Fibroblast of gingiva (primary cell): ENCODE measurements at places on chromosomes 2 and 18.

GRCh38 chr18:78625847-78626246, 353.8 kb upstream of the SALL3 start:
- no peak for DNase-seq

- no peak for DNase-seq
These were observed 322.2 kb upstream of the DDX18 start for GRCh38 chr2:117492209-117492851.

DNA sequence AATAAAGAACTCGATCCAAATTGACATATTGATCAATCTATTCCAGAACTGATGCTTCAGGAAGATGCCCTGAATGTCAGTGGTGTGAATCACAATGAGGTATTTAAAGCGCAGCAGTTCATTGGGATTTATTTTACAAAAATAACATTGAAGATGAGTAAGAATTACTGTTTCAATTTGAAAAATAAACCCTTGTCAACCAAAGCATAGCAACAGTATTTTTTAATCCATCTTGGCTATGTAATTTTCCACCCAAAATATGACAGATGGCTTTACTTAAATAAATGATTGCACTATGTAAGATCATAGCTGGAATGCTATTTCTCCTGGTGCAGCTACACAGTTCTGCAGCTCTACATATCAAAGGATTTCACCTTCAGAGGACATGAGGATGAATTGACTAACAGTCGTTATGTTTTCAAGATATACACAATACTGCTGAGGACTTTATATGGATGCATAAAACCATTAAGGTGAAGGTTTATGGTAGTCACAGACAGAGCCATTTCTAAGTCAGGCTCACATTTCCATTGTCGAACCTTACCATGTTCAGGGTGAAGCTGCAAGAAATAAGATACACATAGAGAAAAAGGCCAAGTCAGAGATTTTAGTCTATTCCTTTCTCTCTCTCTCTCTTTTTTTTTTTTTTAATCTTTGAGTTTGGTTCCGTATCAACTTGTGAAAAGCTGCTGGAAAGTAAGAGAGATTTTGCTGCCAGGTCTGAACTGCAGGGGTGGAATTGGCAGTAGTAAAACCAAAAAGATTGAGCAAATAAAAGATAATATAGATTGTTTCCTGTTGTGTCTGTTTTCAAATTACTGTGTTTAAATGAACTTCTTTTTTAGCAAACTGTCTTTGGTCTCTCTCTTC, 398.0 kb upstream of the CDH20 start:
- peak; percentile 87 for DNase-seq

DNA sequence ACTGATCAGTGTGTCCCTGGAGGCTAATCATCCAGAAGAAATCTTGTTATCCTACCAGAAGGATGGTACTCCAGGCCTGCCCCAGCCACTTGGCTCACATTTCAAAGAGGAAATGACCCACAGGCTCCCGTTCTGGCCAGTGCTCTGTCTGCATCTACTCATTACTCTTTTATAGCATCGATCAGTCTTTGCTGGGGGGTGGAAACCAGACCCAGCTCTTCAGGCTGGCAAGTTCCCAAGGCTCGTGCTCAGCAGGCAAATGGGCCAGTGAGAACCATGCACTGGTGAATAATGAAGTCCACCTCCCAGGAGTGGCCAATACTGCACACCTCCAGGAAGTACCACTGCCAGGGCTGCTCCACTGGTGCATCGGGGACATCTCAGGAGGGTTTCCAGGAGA, 38.8 kb downstream of the DNER start:
- no peak for DNase-seq

GRCh38 chr2:128625963-128626759, 307.5 kb upstream of the HS6ST1 start:
- DNase-seq: no peak

DNA sequence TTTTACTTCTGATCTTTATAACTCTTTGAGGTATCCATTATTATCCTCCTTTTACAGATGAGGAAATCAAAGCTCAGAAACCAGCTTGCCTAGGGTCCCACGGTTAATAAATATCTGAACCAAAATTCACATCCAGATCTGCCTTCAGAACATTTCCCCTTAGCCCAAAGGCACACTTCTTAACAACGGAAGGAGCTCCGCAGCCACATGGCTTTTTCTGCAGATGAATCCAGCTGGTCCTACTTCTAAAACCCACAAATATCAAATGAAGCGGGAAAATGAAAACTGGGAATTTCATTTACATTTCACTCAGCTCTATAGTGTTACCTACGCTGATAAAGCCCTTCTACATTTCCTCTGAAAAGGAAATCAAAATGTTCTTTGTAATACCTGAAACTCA, 357.0 kb upstream of the ID2 start:
- DNase-seq: no peak

DNA sequence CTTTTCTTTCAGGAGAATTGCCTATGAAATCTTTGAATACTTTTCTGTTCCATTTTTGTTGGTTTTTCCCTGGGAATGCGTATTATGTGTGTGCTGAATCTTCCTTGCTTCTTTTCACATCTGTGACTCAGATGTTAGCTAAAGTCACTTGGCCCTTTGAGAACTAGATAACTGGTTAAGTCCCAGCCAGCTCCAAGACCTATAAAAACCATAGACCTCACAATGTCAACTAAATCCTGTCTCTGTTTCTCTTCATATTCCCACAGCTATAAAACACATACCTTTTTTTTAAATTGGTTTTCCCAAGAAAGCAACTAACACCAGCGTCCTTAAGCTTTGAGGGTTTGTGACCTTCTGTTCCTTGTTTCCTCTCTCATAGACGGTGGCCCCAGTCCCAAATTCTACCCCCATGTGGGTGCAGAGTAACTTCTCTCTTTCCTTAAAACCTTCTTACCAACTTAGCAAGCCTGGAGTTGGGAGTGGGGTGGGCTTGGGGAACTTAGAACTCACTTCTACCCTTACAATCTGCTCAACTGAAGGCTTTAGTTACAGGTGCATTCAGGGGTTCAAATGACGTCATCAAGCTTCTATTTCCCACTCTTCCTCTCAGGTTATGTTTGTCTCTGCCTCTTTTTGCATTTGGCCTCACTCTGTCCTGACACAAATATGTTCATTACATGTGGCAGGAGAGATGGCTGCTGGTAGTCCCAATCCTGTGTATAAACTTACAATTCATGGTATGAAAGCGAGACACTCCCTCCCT, 58.1 kb upstream of the TGIF1 start:
- no peak for DNase-seq

- no peak for DNase-seq
These were observed 127.5 kb downstream of the RTP5 start for GRCh38 chr2:241997017-241997416.

GRCh38 chr18:54679318-54680149, 88.5 kb downstream of the DYNAP start:
- peak; percentile 77 for DNase-seq

DNA sequence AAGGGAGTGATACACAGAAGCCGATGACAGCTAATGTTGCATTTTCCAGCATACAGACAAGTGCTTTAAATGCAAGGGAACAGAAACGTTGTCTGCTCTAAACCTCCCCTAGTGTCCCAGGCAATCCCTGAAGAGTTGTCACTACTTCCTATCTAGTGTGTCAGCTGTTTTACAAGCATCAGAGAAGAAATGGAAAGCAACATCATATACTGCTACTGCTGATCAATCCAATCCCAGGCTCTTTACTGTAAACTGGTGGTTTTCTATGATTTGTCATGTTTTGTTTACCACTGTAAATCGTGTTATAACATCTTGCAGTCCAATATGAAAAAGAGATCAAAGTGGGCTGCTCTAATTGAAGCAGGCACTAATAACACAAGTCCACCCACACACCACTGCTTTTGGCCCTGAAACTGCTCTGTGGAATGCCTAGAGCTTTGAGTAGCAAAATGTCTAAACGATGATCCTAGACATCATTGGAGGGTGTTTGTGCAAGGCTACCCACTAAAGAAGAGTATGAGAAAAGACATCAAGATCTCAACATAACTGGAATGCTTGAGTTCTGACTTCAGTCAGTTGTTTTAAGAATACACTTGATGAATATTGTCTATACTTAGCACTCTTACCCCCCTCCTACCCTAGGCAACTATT, 18.1 kb upstream of the ROCK1 start:
- peak; percentile 40 for DNase-seq

GRCh38 chr18:77250926-77251729, 1.5 kb downstream of the GALR1 start:
- no peak for DNase-seq

- no peak for DNase-seq
These were observed 45.4 kb downstream of the BCL2L11 start for GRCh38 chr2:111166115-111166514.

GRCh38 chr2:19893520-19894133, 8.2 kb downstream of the TTC32 start:
- peak; percentile 87 for DNase-seq

DNA sequence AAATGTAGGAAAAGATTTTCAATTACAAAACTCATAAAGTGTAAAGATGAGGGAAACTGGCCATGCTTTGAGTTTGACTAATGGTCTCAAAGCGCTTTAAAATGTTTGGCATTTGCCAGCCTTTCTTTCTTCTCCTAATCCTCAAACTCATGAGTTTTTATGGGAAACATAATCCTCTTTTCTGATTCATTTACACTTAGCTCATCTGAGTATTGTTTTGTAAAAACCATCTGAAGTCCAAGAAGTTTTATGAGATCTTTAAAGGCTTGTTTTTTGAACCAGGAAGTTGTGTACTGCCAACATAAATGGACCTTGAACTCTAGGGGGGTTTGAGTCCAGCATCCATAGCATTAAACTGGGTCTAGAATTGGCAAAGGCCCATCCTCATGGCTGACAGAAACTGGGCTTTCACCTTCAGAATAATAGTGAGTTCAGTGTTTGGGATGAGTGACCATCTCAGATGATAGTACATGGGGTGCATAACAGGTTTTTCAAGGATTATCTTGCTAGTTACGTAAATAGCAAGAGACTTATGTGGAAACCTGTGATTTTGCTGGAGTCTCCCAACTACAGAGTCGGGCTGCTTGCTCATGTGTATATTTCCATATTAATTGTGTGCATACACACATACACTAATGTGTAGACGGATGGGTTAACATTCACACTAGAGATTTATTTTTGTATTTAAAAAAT, 3.8 kb upstream of the LTBP1 start:
- no peak for DNase-seq

DNA sequence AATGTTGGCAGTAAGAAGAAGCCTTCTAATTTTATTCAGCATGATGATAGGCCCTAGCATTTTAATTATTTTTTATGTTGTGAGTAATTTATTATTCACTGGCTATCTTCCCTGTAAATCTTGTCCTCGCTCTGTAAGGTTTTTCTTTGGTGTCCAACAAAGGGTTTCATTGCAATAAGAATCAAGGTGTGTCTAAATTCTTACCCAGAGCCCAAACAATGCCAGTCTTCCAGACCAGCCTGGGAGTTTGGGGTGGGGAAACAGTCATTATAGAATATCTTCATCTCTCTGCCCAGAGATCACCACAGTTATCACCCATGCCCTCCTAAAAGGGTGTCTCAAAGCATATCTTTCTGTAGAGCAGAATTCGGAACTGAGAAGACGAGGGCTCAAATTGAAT, at the start of gene DSG4:
Gene DSG4, plus strand, starts transcription at position 301 of the 400 bp plus-strand sequence. CDS start 135 bp downstream, outside the sequence.
- DNase-seq: no peak

DNA sequence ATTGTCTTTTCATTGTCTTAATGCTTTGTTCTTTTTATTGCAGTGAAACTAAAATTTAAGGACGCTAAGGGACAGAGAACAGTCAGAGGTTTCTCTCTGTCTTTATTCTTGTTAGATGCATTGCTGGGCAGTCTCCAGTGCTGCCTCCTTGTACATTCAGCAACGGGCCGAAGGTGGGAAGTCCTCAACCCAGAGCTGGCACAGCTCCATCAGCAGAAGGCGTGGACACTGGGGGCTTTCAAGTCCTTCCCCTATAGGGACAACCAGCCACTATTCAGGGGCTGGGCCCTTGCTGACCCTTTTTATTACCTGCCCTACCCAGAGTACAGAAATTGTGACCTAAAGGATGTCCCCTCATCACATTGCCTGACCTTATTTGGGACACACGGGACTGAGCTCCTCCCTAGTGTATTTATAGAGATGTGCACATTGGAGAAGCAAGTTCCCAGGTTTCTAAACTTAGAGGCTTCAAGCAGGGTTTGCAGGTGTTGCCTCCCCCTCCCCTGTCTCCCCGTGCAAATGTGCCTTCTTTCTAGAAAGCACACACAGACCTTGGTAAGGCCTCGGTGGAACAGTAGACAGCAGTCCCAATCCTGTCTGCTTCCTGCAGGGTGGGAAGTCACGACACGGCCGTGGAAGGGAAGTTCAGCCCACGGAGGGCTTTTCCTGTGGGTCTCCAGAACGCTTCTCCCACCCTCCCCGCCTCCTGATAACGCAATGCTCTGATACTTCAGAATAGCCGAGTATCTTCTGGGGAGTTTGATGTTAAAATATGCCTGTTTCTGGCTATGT, 68.2 kb downstream of the ZCCHC2 start:
- DNase-seq: no peak

DNA sequence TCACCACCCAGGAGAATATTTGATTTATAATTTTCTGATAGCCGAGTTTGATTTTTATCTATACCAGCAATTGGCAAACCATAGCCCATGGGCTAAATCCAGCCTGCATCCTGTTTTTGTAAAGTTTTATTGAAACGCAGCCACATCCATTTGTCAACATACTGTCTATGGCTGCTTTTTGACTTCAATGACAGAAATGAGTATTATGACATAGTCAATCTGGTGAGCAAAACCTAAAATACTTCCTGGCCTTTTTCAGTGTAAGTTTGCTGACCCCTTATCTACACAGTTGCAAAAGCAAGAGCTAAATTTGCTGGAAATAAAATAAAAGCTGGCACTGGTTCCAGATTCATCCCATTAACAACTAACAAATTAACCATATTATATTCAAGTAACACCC, 79.8 kb upstream of the SLC25A52 start:
- DNase-seq: no peak
